ENCODE measurements at places on chromosomes 6 and 20.

- DNase-seq, result peak; percentile 7
Observed at GRCh38 chr6:8065519-8065911, 1.3 kb upstream of the BLOC1S5 start.

GRCh38 chr20:13425381-13426135 is 204.5 kb downstream of the ISM1 start:
- no peak for DNase-seq

- no peak for DNase-seq
Observed at GRCh38 chr6:22281341-22282085, 15.3 kb downstream of the PRL start.

DNA sequence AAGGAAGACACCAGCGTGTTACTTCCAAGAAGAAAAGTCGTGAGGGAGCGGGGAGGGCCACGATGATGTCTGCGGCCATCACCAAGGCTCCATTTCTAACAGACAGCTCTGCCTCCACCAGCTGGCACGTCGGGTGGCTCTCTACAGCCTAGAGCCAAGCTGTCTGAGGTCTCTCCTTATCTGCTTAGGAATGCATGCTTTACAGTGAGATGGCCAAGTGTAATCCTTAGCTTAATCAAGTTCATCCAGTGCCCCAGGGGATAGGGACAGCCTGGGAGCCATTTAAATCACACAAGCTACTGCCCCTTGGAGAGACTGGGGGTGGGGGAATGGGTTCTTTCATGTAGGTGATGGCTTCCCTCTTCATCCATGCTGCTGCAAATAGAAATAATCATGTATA is 213.8 kb upstream of the CST7 start:
- DNase-seq, result no peak

DNA sequence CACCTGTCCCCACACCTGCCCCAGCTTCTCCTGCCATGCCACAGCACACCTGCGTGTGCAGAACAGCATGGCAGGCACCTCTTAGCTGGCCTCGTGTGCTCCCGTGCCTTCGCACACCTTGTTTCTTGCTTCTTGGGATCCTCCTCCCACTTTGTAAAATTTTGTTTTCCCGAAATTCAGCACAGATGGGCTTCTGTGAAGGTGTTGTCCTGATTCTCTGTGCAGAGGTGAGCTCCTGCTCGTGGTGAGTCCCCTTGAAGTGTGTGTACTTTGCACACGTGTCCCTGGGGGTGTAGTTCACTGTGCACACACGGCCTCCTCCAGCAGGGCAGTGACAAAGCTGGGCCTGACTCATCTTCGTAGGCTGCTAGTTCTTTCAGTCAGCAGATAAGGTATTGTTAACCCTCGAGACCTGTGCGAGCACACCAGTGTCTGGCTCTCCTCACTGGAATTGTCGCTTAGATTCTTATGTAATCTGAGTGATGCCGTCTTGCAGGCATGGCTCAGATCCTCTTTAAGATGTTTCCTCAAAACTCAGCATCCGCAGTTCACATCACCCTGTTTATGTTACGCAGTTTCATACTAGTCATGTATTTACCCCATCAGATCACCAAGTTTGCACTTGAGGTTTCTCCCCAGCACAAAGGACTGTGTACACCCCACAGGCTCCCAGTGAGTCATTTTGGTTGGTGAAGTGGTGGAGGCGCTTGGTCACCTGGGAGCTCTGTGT is 77.7 kb downstream of the CDYL start:
- DNase-seq, result peak; percentile 17

GRCh38 chr6:14804001-14804784 is 441.7 kb upstream of the JARID2 start:
- DNase-seq, result peak; percentile 69

GRCh38 chr6:131183427-131184095 is 48.3 kb downstream of the AKAP7 start:
- DNase-seq, result no peak

- peak; percentile 82 for DNase-seq
Observed at GRCh38 chr20:43752561-43753301, 25.9 kb upstream of the GTSF1L start.

- DNase-seq, result no peak
Observed at GRCh38 chr6:117143647-117144046, 121.7 kb upstream of the VGLL2 start.

GRCh38 chr6:5208057-5208456 is 52.7 kb downstream of the LYRM4 start:
- no peak for DNase-seq

- DNase-seq, result no peak
Observed at GRCh38 chr20:46967646-46968045, 73.0 kb downstream of the EYA2 start.

DNA sequence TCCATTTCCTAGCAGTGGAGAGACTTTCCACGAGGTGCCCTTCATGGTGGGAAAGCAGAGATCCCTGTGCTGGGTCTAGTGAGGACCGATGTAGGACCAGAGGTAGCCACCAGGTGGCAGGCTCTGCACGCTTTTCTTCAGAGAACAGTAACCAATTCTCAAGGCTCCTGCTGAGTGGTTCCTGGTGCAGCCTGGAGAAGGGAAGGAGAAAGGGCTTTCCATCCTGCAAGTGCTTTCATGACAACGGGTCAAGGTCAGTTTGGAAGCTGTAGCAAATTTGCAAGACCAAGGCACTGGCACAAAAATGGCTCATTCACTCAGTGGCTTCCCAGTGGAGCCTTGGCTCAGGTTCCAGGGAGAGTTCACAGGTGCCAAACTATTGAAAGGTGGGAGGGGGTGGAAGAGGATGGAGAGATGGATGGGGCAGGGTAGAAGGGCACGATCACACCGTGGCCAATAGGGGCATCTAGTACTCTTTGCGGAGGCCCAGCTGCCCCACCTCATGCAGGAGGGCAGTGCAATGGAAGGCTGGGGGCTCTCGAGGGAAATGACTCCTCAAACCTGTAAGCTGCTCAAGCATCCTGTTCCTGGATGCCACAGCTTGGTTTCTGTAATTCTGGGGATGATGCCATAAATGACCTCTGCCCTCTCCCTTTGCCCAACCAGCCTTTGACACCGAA is 25.5 kb upstream of the KCNK16 start:
- DNase-seq, result peak; percentile 62

DNA sequence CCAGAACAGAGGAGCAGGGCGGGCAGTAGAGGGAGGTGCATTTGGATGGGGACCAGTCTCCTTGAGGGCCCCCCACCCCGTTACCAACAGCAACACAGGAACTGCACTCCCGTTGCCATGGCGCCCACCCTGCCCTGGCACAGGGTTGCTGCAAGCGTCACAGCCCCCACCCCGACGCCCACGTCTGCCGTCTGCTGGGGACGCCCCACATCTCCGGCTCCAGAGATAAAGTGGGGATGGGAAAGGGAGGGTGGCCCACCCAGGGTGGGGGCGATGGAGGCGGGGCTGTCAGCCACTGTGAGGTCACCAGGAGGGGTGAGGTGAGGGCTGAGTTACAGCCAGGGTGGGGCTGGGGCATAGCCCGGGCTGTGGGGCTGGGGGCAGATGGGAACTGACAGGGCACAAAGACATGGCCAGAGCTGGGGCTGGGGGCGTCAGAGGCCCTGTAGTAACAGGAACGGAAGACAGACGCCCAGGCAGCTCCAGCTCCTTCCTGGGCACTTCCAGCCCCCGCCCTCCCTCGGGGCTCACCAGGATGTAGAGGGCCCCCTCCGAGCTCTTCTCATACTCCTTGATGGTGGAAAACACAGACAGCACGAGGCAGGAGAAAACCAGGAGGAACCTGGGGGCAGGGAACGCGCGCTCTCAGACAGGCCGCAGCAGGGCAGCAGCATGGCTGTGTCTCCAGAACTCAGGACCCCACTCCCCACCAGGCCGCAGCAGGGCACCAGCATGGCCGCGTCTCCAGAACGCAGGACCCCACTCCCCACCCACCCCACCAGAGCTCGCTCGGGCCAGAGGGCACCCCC is 26.0 kb downstream of the KCNQ2 start:
- DNase-seq, result no peak

DNA sequence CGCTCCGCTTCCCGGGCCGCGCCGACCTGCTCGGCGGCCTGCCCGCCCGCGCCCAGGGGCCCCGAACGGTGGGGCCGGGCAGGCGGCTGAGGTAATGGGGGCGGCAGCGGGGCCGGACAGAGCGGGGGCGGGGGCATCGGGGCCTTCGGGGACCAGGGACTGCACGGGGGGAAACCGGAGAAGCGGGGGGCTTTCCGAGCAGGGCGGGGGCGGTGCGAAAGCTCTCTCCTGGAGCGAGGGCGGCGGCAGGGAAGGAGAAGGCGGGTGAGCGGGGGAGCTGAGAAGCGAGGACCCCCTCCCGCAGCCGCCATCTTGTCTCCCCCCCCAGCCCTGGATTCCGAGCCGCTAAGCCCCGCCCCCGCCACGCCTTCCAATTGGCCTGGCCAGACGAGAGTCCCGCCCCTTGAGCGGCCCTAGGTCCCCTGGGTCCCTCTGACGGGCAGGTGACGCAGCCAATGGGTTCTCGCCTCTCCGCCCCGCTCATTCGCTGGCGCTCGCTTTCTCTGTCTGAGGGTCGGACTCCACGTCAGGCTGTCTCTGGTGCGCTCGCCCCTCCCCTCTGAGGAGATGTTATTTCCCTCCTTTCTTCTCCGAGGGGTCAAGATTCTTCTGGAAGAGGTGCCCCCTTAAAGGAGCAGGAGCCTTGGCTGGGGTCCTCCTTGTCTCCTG is 470 bp downstream of the BRPF3 start:
- DNase-seq, result peak; percentile 96

DNA sequence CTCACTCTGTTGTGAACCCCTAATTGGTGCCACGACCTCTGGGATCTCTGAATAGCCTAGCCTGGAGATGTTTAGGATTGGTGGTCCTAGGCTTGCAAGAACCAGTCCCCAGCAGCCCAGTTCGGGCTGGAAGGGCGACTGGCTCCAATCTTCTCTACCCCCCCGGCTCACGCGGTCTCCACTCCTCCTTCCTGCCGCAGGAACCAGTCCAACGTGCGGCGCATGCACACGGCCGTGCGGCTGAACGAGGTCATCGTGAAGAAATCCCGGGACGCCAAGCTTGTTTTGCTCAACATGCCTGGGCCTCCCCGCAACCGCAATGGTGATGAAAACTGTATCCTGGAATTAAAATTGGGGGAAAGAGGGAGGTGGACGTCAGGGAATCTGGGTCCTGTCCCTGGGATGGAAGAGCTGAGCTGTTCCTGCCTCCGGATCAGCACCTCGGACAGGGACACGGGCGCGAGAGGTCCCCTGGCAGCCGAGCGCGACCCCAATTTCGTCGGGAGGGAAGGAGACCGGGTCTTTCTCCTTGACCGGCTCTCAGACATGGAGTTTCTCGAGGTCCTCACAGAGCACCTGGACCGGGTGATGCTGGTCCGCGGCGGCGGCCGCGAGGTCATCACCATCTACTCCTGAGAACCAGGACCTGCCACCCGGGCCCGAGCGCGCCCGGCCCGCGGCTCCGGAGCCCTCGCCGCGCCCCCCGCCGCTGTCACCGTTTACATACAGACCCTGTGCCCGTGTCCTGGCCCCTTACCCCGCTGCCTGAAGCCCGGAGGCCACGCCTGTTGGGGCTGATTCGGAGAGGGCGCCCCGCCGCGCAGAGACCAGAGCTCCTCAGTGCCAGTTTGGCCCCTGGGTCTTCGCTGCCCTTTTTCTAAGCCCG is 28.2 kb downstream of the SLC12A5 start:
- DNase-seq, result no peak

DNA sequence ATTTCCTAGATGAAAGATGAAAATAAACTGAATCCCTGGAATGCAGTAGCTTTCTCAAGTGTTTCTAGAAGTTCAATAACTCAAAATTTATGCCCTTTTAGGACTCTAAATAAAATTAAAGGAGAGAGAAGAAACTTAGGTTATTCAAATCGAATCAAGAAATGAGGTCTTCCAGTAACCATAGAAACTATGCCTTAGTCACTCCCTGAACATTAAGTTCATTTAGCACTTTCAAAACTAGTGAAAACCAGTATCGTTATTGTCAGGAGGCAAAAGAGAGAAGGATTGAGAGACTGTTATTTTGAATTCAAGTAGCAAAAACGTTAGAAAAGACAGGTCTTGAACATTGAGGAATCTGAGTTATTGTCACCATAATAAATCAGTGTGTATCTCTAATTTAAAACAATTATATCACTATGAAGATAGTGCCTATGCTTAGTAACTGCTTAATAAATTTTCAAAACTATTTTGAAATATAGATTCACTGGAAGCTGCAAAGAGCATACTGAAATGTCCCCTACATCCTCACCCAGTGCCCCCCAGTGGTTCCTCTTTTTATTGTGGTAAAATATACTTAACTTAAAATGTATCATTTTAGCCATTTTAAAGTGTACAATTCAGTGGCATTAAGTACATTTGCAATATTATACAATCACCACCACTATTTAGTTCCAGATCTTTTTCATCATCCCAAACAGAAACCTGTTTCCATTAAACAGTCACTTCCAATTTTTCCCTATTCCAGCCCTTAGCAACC is 4.6 kb downstream of the RPP21 start:
- no peak for DNase-seq

- no peak for DNase-seq
Observed at GRCh38 chr20:18465536-18466200, 1.2 kb downstream of the DZANK1 start.

- DNase-seq, result no peak
Observed at GRCh38 chr6:12090714-12091113, 78.6 kb downstream of the HIVEP1 start.

GRCh38 chr6:16819752-16820151 is 58.5 kb upstream of the ATXN1 start:
- peak; percentile 36 for DNase-seq

DNA sequence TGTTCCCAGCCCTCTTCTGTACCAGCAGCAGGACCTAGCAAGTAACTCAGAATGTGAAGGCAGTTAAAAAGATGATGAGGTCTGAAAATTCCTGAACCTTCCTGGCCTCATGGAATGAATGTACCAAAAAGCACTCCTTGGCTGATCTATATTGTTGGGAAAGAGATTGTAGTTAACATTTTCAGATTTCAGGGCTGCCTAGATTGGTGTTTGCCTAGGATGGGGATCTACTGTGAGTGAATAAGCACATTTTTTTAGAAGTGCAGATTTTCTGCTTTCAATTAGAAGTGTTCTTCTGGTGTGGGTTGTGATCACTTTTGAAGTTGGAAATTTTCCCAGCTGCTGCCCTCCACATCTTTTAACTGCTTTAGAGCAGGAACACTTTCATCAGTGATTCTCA is 6.2 kb downstream of the MYLIP start:
- DNase-seq, result no peak

DNA sequence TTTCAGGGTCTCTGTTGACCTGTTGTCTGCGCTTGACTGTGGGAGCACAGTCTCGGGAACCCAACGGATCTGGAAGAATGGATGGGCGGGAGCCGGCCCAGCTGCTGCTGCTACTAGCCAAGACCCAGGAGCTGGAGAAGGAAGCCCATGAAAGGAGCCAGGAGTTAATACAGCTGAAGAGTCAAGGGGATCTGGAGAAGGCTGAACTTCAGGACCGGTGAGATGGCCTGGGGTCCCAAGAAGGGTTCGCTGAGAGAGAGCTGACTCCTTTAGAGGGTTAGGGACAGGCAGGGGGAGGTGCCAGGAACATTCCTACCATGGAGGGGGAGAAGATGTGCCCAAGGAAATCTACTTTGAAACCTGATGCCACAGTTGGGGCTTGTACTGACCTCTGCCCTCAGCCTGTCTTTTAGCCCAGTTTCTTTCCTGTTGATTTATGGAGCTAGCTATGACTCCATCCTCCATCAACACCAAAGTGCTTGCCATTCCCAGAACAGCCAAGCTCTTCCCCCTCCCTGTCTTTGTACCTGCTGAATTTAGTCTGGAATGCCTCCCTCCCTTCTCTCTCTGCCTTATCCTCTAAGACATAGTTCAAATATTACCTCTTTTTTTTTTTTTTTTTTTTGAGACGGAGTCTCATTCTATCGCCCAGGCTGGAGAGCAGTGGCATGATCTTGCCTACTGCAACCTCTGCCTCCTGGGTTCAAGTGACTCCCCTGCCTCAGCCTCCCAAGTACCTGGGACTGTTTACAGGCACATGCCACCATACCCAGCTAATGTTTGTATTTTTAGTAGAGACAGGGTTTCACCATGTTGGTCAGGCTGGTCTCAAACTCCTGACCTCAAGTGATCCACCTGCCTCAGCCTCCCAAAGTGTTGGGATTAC is 12.2 kb downstream of the CEP250 start:
- DNase-seq, result peak; percentile 51

All from MCF 10A (cell line).